GDM1 (cell line): ENCODE measurements at places on chromosomes 2 and 18.

DNA sequence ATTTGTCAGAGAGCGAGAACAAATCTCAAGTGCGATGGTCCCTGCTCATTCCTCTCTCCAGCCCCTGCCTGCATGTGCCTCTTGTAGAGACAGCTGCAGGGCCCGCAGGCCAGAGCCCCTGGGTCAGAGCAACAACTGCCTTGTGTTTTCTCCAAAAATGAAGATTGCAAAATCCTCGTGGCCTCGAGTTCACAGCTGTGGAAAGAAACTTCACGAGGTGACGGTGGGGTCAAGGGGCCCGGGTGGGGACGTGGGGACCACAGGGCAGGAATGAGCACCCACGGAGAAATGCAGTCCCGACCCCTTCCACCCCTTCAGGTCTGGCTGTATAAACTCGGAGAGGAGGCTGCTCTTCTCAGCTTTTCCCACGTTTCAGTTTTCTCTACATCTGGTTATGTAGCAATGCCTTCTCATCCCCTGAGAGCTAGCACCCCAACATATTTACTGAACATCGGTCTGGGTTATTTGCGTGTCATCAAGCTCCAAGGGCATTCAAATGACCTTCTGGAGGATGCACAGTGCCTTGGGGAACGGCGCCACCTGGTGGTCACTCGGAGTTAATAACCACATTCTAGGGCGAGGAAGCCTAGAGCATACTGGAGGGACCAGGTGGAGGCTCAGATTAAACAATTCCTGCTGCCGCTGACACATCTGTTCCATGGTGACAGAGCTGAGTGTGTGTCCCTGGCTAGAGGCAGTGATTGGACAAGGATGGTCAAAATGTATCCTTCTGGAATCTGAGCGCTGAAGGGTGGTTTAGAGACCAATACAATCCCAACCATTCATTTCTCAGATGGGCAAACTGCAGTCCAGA, 91.4 kb upstream of the CYRIA start:
- DNase-seq = peak; percentile 58

DNA sequence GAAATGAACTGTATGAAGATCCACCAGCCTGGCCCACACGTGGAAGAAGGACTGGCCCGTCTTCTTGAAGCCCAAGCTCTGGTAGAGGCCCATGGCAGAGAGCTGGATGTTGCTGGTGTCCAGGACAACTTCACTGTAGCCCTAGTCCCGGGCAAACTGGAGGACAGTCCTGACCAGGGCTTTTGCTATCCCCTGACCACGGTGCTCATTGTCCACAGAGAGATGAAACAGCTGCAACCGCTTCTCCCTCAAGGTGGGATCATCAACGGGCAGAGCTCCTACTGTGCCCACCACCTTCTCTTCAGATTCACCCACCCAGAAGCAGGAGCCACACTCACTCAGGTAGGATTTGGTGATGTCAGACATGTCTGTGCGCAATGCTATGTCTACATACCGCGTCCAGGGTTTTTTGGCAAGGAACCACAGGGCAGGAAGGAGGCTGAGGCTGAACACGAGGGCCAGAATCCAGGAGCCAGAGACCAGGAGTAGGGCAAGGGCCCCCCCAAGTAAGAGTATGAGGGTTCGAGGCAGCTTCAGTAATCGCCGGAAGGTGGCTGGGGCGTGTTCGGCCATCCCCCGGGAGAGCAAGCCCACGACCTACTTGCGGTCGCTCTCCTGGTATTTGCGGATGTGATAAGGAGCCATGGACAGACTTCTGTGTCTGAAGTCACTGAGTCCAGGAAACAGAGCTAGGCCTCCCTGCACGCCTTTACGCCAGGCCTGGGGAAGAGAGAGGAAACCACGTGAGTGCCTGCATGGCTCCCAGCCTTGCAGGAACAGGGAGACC, 36.3 kb downstream of the TPRKB start:
- DNase-seq = peak; percentile 27

- DNase-seq = no peak
Measured at GRCh38 chr2:190121971-190122370, 59.4 kb upstream of the MSTN start.

GRCh38 chr2:65532937-65533336, 100.5 kb upstream of the SPRED2 start:
- no peak for DNase-seq

DNA sequence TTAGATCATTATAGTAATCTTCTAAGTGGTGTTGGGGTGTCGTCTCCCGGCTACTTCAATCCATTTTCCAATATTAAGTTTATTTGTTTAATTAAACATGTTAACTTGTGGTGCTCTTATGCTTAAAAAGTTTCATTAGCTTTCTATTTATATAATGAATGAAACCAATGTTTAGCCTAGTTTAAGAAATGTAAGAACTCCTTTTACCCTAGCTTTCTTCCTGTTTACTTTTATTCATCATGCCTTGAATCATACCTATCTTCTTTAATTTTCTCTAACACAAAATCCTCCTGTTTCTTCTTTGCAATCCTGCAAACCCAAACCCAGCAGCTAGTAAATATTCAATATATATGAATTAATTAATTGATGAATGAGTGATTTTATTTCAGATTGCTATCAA, 1276.7 kb upstream of the PIK3C3 start:
- no peak for DNase-seq

DNA sequence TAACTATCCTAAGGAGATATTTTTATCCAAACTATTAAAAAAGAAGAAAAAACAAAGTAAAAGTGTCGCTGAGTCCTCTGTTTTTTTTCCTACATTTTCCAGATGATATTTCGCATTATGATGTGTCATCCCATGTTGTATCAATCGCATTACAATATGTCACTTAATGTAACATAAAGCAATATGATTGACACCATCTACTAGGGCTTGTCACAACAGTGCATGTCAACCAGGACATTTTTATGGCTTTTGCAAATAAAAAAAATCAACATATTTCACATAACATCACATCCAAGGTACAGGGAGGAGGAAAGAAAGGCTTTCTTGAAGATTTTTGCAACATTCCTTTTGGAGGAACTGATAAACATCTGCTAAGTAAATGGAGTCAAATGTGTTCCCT, 308.9 kb downstream of the ETAA1 start:
- no peak for DNase-seq

GRCh38 chr18:49041435-49042245, 90.9 kb upstream of the SMAD7 start:
- DNase-seq = peak; percentile 33

GRCh38 chr2:168272225-168272624, 24.8 kb upstream of the STK39 start:
- DNase-seq = no peak

- no peak for DNase-seq
Measured at GRCh38 chr2:46336283-46336959, 39.2 kb downstream of the EPAS1 start.

DNA sequence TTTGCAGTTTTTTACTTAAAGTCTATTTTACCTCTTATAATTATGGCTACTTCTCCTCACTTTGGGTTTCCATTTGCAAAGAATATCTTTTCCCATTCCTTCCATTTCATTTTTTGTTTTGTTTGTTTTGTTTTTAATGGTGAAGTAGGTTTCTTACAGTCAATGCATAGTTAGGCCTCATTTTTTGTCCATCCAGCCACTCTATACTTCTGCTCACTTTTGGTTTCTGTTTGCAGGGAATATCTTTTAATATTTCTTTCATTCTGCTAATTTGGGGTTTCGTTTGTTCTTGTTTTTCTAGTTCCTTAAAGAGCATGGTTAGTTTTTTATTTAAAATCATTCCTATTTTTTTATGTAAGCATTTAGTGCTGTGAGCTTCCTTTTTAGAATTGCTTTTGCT, 339.4 kb downstream of the GRB14 start:
- no peak for DNase-seq

GRCh38 chr2:134689315-134689714, 29.5 kb downstream of the TMEM163 start:
- DNase-seq = no peak

DNA sequence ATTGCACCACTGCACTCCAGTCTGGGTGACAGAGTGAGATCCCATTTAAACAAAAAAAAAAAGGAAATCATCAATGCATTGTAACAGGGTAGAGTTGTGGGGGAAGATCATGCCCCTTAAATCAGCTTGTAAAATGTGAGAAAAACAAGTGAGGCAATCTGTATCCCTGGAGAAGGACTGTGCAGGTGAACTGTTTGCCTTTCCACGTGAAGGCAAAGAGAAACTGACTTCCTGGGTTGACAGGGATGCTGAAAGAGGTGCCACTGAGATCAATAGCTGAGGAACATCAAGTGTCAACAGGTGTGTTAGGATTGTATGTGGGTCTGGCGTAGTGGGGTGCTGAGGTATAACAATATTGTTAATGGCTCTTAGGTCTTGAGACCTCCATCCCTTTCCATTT, 48.3 kb downstream of the CERS6 start:
- DNase-seq = no peak

- no peak for DNase-seq
Measured at GRCh38 chr18:48359626-48360025, 49.6 kb downstream of the ZBTB7C start.

GRCh38 chr2:238652053-238652770, 195.7 kb upstream of the TWIST2 start:
- no peak for DNase-seq

DNA sequence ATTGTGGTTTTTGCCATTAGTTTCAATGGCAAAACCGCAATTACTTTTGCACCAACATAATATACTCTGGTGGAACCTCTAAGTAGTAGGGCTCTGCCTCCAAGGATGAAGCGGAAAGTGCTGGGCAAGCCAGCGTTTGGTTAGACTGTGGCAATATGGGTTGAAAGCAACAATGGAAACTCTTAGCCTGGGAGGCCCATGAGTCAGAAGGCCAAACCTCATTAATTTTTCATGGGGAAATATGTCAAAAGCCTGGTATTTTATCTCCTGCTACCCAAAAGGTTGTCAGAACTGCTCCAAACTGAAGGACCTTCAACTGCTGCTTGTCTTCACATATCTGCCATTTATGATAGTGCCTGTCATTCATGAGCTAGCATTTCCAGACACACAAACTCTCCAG, 179.1 kb upstream of the CYP26B1 start:
- DNase-seq = no peak

GRCh38 chr2:12201369-12201768, 454.9 kb downstream of the LPIN1 start:
- DNase-seq = no peak

- DNase-seq = no peak
Measured at GRCh38 chr2:195575016-195575415, 82.0 kb upstream of the SLC39A10 start.

- no peak for DNase-seq
Measured at GRCh38 chr2:45741161-45741850, 89.8 kb downstream of the PRKCE start.

GRCh38 chr18:33729556-33729955, 151.5 kb downstream of the ASXL3 start:
- DNase-seq = no peak

DNA sequence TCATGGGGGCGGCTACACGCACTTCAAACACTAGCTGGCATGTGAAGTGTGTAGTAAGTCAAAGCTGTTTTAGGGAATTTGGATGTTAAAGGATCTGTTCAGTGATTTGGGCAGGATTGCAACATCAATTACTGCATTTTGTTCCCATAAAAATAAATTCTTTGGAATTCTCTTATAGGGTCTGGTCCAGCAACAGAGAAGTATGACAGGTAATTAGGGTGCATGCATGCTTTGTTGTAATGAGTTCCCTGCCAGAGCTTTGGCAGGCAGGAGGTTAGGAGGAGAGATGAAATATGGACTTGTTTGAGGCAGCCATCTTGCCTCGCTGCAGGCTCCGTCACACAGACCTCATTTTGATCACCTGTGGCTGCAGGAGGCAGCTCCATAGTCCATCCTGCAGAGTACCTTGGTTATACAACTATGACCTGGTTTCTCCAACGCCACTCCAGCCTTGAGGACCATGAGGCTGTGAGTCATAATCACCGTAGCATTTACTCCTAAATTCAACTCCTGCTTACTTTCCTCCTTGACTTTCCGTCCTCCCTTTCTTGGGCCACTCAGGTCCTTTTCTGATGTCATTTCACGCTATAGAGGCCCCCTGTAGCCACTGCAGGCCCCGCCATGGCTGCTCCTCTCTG, 26.5 kb upstream of the EML4 start:
- DNase-seq = no peak

DNA sequence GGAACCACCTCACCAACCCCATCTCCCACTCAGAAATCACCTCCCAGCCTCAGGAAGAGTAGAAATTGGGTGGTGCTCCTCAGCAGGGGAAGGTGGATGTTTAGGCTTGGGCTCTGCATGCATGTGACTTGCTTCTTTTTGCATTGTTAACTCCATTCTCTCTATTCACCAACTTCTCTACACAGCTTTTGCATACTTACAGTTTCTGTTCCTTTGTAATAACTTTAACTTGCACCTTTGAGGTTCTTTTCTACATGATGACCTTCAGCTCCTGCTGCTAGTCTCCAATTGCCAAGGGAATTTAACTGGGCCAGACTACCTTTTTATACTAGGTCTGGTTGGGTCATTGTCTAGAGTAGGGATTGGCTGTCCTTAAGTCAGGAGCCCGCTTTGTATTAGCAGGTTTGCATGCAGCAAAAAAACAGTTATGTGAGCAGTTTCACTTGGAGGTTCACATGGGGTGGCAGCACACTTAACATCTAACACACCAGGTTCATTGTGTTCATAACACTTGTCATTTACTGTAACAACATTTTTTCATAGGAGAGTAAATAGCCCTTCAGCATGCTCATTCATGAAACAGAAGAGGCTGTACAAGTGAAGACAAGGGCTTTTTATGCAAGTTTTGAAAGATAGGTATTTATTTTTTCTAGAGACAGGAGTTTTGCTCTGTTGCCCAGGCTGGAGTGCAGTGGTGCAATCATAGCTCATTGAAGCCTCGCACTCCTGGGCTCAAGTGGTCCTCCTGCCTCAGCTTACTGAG, 12.0 kb downstream of the MRPL35 start:
- no peak for DNase-seq

GRCh38 chr2:102704531-102704930, 57.3 kb upstream of the TMEM182 start:
- DNase-seq = no peak

GRCh38 chr2:106156305-106157296, 37.5 kb downstream of the UXS1 start:
- no peak for DNase-seq

DNA sequence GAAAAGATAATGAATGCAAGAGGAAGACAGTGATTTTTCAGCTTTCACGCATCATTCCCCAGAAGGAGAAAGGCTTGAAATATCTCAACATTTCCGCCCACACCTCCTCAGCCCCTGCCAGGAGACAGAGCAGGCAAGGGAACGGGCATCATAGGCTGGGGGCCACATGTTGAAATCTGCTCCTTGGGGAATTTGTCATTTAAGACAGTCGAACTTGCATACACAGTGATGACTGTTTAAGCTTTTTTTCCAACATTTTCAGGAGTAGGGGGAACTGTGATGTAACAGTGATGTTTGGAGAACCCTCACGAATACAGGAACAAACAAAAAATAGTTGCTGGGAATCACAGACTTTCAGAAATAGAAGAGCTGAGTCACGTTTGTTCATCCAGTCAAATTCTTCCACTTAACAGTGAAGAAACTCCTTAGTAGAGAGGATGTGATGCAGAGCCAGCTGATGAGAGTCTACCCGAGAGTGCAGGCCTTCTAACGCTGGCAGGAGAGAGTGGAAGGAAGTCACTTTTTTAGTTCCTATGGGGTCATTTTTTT, 266.8 kb downstream of the ALPK2 start:
- no peak for DNase-seq

- no peak for DNase-seq
Measured at GRCh38 chr2:178796079-178796677, 11.0 kb downstream of the TTN start.

GRCh38 chr2:179746981-179747380, 114.4 kb downstream of the ZNF385B start:
- DNase-seq = no peak
